Stimulated activated CD4-positive, alpha-beta T cell treated with anti-CD3 and anti-CD28 coated beads, Interleukin-15, amount 100 ng/mL, for 1 hour (primary cell): ENCODE measurements at places on chromosomes 7 and 10.

GRCh38 chr7:76303202-76304147 lies 1.0 kb downstream of the HSPB1 start:
- DNase-seq, result peak; percentile 66

DNA sequence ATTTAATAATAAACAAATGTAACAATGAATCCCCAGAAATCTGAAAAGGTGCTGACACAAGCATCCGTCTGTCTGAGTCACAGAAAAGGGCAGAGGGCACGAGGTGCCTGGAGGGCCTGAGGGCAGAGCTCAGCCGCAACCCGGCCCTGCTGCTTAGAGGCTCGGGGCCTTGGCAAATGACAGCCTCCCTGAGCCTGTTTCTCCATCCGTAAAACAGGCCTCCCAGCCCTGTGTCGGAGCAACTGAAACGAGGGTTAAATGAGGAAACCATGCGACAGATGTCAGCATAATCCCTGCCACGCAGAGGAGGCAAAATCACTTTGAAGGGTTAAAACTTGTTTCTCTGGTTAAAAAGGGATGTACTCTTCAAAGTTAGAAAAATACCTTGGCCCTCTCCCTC lies 24.9 kb downstream of the NUDT1 start:
- no peak for DNase-seq

DNA sequence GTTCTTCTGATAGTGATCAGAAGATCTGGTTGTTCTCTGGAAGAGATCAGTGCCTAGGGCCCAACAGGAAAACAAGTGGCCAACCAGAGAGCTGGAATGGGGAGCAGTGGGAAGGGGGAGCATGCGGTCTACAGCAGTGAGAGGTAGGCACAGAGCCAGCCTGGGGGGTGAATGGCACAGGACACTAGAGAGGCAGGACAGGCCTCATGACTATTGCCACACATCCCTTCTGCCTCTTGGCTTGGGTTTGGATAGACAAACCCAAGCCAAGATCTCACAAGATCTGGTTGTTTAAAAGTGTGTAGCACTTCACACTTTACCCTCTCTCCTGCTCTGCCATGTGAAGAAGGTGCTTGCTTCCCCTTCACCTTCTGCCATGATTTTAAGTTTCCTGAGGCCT lies 224.4 kb downstream of the ARHGAP12 start:
- DNase-seq, result no peak

DNA sequence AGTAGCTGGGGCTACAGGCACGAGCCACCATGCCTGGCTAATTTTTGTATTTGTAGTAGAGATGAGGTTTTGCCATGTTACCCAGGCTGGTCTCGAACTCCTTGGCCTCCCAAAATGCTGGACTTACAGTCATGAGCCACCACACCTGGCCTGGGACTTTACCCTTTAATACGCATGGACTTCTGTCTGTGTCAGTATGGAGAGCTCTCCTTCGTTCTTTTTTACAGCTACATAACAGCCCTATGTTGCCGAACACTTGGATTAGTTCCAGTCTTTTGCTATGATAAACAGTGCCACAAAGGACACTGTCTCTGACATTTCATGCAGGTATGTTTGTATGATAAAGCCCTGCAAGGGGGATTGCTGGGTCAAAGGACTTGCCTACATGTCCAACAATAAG lies 10.9 kb upstream of the OAT start:
- no peak for DNase-seq

DNA sequence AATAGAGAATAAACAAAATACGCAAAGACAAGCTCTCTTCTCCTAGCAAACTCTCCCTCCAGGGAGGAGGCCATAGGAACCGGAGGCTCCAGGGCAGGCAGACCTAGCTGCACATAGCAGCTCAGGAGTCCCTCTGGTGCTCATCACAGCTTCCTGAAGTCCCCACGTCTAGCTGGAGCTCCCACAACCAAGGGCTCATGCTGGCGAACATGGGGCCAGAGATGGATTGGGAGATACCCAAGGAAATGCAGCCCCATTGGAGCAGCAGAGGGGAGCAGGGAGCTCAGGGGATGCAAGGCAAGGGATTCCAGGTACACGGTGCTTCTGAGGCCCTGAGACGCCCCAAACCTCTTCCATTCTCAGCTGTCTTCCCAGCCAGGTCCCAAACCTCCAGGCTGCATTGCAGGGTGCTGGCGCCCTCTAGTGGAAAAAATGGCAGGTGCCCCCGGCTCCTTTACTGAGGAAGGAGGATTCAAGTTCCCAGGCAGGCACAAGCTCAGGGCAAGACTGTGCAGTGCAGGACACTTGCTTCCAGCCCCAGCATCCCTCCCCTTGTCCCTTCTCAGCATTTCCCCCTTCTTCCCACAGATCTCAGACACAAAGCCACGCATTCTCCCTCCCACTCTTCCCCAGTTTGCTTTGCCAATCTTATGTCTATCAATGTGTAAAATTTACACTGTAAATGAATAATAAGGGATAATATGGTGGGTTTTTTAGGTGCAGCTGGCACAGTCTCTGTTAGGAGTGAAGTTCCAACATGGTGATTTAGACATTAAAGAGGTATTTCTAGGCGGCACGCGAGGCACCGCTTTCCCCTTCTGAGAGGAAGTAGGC lies 46.2 kb downstream of the GPAM start:
- DNase-seq, result peak; percentile 18

DNA sequence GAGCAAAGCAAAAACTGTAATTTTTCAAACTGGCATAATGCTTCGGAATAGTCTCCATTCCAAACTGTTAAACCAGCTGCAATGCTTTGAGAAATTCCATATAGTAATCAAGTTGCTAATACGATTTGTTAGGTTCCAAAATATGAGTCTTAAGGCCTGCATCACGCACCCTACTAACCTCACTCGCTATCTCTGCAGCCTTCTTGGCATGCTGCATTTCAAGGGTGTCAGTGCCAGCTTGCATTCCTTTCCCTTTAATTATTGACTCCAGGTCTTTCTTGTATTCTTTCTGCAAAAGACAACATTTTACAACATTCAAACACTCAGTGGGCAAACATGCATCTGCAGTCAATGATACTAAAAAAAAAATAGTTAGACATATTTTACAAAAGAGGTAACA lies 61.8 kb downstream of the NEBL start:
- DNase-seq, result no peak

DNA sequence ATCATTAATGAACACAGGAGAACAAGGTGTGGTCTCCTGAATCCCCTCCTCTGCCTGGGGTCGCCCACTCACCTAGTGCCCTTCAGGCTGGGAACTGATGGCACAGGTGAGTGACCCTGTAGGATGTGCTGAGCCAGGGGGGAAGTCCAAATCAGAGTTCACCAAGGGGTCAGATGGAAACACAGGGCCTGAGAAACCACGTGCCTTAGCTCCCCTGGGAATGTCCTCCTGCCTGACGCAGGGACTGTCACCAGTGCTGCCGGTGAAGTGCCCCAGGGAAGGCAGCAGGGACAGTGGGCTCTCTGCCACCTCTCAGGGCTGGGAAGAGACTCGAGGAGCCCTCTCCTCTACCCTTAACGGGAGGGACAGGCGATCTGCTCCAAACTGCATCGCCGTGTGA lies 5.8 kb upstream of the PYROXD2 start:
- no peak for DNase-seq

- no peak for DNase-seq
Observed at GRCh38 chr10:123860209-123860608, 31.4 kb downstream of the CPXM2 start.

DNA sequence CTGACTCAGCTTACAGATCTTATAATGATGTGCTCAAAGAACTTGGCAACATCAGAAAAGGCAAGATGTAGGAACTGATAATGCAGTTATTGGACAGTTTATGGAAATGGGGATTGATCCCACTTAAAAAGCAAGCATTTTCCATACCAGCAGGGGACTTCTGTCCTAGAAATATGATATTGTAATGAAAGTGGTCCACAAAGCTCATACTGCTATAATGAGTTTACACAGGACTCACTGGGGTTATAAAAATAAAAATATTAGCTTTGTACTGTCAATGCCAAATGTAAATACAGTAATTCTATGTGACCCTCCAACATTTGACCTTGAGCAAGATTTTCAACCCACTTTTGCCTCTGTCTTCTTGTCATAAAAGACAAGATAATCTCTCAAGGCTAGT lies 145.5 kb upstream of the SEM1 start:
- no peak for DNase-seq

DNA sequence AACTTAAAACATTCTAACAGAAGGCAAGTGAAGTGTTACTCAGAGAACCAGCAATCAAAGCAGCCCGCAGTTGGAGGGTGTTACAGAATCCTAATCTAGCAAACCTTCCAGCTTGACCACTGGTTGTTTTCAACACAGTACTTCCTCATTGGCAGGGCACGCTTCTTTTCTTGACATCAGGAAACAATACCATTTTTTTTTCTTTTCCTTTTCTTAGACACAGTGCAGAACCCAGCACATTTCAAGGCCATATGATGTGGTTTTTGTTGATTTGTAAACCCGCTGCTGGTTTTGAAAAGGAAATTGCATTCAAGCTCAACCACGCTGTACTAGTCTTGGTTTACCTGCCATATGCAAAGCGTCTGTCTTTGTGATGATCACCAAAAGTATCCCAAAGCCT lies 33.4 kb downstream of the RHOBTB1 start:
- DNase-seq, result no peak

GRCh38 chr10:104090611-104091010 lies 4.9 kb upstream of the COL17A1 start:
- DNase-seq, result no peak

GRCh38 chr7:116354171-116354545 lies 143.8 kb downstream of the TES start:
- DNase-seq, result no peak
